SW 1271 (cell line): ENCODE measurements at places on chromosomes 4 and X.
A peak's percentile ranks its signal among the peaks of the same experiment; 100 is the strongest.

GRCh38 chrX:47360423-47361179 is 9.8 kb upstream of the ZNF157 start:
- DNase-seq = no peak

DNA sequence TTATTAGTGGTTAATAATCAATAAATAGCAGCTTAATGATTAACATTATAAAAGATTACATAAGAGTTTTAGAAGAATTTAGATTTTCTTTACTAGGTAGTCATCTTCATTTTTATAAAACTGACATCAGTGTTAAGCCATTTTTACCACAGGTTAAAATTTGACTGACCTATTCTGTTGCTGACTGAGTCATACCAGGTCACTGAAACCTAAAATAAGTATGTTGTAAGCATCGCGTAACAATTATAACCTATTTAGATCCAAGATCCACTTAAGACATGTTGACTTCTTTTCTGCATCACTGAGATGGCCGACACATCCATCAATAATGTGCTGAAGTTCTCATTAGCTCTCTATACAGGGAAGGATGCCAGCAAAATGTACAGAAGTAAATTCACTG is 36.7 kb downstream of the ARX start:
- DNase-seq = no peak

DNA sequence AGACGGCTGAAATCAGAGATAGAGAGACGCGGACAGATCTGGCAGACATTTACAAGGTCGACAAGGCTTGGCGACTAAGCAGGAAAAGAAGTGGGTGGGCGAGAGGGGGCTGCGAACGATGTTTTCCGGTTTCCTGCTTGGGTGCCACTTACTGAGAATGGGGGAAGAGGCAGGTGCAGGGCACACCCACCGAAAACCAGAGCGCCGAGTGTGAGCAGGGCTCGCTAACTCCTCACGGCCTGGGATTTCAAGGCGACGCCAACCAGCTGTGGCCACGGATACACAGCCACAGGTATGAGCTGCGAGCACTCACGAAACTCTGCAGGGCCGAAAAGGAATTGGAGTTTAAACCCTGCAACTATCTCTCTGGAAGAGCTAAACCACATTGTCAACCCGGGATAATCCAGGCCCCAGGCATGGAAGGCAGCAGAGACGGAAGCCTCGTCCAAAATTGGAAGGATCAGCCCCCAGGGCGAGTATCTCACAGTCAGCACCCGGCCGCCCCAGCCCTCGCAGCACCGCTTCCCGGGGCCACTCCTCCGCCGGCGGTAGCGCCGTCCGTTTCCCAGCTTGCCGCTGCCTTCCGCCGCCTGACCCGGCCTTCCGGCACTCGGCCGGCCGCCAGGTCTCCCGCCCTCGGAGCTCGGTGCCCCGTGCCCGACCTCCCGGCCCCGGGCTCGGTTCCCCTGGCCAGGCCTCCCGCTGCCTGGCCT is 778 bp downstream of the CASP3 start:
- DNase-seq = peak; percentile 5

- no peak for DNase-seq
Observed at GRCh38 chr4:89447543-89447942, 139.9 kb upstream of the GPRIN3 start.

DNA sequence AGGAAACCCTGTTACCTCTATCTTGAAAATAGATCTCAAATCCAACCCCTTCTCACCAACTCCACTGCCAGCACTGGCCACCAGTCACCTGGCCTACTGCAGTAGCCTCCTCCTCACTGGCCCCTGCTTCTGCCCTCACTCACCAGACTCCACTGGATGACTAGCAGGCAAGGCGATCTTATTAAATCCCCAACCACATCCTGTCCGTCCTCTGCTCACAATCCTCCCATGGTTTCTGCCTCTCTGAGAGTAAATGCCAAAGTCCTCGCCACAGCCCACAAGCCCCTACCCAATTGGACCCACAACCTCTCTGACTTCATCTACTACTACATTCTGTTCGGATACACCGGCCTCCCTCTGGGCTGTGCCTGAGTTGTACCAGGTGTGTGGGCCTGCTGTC is 5.4 kb upstream of the PIM2 start:
- DNase-seq = no peak

- no peak for DNase-seq
Observed at GRCh38 chr4:147734496-147734895, 2.6 kb downstream of the ARHGAP10 start.

- peak; percentile 58 for DNase-seq
Observed at GRCh38 chr4:6582889-6583490, 8.0 kb downstream of the MAN2B2 start.
